ENCODE measurements at places on chromosomes 13 and 19.

GRCh38 chr13:53018690-53019647 lies 9.6 kb upstream of the OLFM4 start:
- no peak for DNase-seq

- no peak for DNase-seq
Observed at GRCh38 chr13:89852570-89852969, 1494.9 kb upstream of the MIR17HG start.

GRCh38 chr19:6014551-6015135 lies 36.7 kb upstream of the RANBP3 start:
- no peak for DNase-seq

- no peak for DNase-seq
Observed at GRCh38 chr19:13215572-13216380, 65.6 kb downstream of the IER2 start.

DNA sequence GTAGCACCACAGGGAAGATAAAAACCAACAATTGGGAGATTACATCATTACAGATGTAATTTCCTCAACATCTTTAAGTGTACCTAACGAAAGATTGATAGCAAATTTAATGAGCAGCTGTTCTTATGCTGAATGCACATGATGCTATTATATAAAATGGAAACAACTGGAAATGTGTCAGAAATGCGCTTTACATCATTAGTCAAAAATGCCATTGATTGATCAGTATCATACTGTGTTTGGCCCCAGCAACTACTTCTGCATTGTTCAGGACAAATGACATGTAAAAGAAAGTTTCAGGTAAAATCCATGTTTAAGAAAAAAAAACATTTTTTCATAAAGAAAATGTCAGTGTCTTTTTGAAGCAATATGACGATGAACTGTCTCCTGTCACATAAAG lies 625.5 kb upstream of the MIR17HG start:
- DNase-seq = no peak

DNA sequence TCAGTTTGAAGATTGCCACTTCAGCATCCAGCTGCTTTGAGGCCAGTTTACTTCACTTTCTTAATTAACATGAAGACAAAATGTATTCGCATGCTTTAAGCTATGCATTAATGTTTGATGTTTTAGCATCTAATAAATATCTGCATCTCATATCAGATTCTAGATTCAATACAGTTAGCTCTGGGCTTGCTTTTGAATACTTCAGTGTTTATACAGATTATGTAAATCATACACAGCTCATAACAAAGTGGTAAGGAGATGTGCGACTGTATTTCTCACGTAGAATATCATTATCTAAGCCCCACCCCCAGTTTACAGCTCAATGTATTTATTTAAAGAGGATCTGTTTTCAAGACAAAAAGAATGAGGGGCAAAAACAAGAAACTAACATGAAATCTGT lies 770.5 kb downstream of the PCDH9 start:
- DNase-seq = no peak

DNA sequence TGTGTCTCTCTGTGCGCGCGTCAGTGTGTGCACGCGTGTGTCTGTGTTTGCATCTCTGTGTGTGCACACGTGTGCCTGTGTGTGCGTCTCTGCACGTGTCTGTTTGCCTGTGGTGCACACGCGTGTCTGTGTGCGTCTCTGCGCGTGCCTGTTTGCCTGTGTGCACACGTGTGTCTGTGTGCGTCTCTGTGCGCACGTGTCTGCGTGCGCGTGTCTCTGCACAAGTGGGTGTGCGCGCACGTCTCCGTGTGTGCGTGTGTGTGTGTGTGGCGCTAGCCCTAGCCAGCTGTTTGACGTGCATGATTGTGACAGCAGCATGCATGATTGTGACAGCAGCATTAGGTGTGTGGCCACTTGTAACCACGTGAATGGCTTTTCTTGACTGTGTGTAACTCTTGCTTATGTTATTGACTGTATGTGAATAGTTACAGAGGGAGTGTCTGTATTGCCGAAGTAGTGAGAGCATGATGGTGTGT lies 31.1 kb downstream of the ZNF146 start:
- DNase-seq = no peak

DNA sequence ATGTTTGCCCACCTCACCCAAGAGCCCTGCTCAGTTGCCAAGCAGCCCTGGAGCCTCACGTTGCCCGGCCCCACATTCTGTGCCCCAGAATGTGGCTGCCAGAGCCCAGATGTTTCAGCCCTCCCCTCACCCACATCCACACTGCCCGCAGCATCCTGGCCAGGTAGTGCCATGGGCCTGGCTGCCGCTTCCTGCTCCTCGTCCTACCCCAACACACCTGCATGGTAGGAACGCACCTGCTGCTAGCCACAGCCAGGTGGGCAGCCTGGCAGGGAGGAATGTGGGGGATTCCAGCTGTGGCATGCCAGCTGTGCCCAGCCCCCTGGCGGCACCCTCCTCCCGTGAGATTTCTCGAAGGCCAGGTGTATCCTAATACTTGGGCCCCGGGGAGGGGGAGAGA lies 7.5 kb upstream of the NFIX start:
- DNase-seq = no peak

DNA sequence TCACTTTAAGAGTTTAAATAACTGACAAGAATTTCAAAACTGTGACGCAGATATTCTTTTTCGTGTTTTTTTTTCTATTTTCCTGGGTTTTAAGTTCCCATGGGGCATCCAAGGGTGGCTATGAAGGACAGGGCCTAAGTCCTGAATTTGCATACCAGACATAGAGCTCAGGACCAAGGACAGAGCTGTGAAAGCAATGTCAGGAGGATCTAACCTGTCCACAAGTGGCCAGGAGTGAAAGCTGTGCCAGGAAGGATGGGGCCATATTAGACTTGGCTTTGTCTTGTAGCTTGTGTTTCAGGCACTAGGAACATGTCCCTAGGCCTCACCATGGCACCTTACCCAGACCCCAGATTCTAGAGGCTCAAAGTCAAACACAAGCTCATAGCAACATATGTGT lies 289.4 kb upstream of the MIR17HG start:
- DNase-seq = no peak

DNA sequence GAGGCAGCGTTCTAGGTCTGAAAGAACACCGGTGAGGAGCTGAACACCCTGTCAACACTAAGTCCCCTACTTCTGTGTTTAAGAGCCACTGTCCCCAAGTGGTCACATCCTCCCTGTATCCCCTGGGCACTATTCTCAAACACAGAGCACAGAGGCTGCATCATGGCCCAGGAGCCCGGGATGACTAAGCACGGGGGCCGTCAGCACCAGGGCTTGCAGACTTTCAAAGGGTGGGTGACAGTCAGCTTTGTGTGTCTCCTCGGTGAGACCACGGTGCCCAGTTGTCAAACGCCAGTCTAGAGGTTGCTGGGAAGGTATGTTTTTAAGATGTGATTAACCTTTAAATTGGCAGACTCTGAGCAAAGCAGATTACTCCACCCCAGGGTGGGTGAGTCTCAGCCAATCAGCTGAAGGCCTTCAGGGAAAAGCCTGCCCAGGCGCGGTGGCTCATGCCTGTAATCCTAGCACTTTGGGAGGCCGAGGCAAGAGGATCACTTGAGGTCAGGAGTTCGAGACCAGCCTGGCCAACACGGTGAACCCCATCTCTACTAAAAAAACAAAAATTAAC lies 8.0 kb downstream of the MAP2K2 start:
- DNase-seq = no peak

DNA sequence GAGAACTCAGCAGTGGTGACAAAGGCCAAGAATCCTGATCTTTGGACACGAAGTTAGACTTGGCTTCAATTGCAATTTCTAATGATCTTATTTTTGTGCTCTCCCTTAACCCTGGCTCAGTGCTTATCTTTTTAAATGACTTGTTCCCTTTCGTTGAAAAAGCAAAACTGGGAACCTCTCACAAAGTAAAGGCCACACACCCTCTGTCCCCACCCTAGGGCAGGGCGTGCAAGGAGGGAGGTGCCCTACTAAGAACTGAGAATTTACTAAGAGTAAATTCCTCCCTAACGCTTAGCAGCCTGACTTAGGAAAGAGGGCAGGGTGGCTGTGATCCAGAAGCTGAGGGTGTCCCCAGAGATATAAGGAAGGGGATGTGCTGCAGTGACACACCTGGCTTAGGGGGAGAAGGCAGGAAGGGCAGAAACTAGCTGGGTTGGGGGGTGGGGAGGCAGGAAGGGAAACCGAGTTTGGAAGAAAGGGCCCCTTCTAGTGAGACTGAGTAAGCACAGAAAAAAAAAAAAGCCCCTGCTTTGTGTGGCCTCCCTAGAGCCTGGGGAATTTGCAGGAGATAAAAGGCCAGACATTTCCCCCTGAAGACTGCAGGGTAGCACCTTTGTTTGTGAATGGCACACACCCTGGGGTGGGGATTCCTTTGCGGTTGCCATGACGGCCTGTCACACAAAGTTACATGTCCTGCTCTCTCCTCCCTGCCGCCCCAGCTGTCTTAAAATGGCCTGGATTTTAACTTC lies 435.1 kb downstream of the EFNB2 start:
- DNase-seq = no peak

Measured in renal pelvis (tissue), 12 donors.